HT-29 (cell line): ENCODE measurements at places on chromosomes 7 and 10. TPM values are rescaled to one million over a fixed set of nuclear protein-coding genes. Genes with fewer than 3 reads are reported as not detected.

NPY4R gene
- 0.15 TPM in 1 of 2 replicates, not detected in the other for total RNA-seq

GRCh38 chr10:74194545-74194944 lies 43.5 kb downstream of the ADK start:
- no peak for DNase-seq

- DNase-seq: peak; percentile 20
Observed at GRCh38 chr7:80047856-80048459, 86.7 kb upstream of the GNAI1 start.

- no peak for DNase-seq
Observed at GRCh38 chr7:75850235-75850634, 28.6 kb upstream of the RHBDD2 start.

DNA sequence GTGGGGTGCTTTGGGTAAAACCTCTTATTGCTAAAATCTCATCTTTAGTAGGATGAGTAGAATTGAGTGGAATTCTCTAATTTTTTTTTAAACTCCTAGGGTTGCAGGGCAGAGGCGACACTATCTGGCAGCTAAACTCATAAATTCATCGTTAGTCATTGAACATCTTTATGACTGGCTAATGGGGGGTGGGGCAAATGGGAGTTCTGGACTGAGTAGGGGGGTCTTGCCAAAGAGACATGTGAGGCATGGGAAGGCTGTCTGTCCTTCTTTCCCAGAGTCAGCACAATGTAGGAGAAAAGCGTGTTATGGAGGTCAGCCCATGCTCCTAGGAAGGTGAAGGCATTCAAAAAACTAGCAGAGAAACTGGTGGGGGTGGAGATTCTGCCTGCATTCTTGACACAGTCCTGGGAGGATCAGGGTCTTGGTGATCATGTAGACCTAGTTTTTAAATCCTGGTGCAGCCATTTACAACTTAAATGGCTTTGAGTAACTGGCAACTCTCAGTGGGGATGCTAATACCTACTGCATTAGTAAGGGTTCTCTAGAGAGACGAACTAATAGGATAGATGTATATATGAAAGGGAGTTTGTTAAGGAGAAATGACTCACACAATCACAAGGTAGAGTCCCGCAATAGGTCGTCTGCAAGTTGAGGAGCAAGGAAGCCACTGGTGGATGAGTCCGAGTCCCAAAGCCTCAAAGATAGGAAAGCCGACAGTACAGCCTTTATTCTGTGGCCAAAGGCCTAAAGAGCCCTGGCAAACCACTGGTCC lies 47.7 kb downstream of the EMX2 start:
- no peak for DNase-seq

ARMS2 gene
- not detected in 2 replicates for total RNA-seq

DNA sequence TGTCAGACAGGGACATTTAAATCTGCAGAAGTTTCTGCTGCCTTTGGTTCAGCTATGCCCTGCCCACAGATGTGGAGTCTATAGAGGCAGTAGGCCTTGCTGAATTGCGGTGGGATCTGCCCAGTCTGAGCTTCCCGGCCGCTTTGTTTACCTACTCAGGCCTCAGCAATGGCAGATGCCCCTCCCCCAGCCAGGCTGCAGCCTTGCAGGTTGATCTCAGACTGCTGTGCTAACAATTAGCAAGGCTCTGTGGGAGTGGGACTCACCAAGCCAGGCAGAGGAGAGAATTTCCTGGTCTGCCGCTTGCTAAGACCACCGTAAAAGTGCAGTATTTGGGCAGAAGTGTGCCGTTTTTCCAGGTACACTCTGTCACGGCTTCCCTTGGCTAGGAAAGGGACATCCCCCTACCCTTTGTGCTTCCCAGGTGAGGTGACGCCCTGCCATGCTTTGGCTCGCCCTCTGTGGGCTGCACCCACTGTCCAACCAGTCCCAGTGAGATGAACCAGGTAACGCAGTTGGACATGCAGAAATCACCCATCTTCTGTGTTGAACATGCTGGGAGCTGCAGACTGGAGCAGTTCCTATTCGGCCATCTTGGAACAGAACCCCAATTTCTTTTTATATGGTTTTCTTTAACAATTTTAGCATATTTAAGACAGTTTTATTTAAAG lies 28.4 kb upstream of the VWDE start:
- DNase-seq: no peak
